ENCODE measurements at places on chromosomes 1 and 21.
A peak's percentile ranks its signal among the peaks of the same experiment; 100 is the strongest.

- DNase-seq = no peak
Observed at GRCh38 chr21:14959343-14959742, 105.5 kb downstream of the NRIP1 start.

DNA sequence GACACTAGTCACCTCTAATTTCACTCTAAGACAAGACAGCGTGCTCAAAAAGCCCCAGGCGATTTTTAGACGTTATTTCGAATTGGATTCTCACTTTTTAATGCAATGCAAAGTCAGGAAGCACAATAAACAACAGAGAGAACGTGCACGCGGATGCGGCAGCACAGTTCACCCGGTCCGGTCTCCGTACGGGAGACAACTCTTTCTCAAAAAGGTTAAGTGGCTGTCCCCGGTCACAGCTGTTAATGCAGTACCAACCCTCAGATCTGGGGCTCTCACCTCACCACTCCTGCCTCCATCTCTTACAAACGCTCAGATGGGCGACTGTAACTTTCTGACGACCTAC, 1.2 kb downstream of the HP1BP3 start:
- DNase-seq = no peak

DNA sequence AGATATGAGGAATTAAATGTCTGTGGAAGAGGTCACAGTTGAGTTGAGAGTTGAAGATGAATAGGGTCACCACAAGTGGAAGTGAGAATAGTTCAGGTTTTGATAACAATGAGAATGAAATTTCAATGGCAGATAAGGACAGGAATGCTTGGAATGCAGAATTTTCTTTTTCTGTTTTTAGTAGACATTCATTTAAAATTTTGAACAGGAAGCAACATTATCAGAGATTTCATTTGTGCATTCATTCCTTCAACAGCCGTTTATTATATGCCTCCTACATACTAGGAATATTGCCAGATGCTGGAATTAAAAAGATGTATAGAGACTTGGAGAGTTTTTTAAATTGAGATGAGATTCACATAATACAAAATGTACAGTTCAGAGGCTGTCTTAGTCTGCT, 126.8 kb downstream of the ITSN1 start:
- no peak for DNase-seq

GRCh38 chr1:20896826-20897225, 109.7 kb upstream of the HP1BP3 start:
- peak; percentile 47 for DNase-seq

DNA sequence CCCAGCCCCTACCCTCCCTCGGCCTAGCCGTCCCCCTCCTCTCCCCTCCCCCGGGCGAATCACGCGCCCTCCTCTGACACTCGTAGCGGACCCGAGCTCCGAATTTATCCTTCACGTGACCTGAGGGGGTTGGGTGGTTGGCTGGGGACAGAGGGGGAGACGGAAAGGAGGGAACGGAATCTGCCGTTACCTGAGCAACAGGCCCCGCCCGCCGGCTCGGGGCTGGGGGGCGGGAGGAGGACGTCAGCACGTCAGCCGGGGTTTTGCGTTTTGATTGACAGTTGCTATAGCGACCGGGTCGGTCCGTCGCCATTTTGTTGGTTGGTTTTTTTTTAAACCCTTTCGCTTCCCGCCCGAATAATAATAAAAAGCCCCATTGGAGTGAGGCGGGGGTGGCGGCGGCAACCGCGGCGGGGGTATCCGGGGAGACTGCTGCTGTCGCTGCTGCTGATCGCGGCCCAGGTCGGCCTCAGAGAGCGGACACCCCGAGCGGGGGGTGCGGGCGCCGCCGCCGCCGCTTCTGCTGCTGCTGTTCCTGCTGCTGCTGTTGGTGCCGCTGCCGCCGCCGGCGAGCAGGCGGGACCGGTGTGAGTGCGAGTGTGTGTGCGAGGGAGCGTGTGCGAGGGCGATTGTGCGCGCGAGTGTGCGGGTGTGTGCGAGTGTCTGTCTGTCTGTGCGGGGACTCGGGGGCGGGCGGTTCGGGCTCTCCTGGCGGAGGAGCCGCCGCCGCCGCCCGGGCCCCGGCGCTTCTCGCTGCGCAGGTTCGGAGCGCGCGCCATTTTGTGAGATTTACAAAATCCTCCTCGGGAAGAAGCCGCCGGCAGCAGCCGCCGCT, at the start of gene DYRK1A:
Gene DYRK1A (plus strand): TSS at position 292 of the 835 bp plus-strand sequence. CDS start 53,602 bp downstream, outside the sequence.
- peak; percentile 98 for DNase-seq

DNA sequence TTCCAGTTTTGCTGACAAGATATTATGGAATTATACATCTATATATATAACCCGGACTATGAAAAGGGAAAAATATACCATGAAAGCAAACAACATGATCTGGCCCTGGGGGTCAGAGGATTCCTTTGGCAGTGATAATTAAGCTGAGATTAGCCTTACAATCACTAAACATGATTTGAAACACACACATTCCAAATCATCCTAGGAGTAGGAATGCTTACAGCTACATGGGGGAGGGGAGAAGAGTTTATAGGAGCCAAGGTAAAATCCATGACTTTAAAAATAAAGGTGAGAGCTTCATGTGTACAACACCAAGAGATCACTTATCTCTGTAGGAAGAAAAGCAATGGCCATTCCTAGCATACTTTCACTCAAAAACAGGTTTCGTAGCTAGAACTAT, 57.6 kb downstream of the AKT3 start:
- DNase-seq = no peak

GRCh38 chr1:106677181-106677580, 379.3 kb upstream of the PRMT6 start:
- no peak for DNase-seq

- DNase-seq = peak; percentile 81
Observed at GRCh38 chr1:153985941-153986761, at the start of gene RAB13. Gene RAB13 (minus strand): TSS chr1:153986339. CDS start chr1:153986236, 103 bp downstream.

- no peak for DNase-seq
Observed at GRCh38 chr1:206905295-206906164, 8.3 kb downstream of the IL24 start.

DNA sequence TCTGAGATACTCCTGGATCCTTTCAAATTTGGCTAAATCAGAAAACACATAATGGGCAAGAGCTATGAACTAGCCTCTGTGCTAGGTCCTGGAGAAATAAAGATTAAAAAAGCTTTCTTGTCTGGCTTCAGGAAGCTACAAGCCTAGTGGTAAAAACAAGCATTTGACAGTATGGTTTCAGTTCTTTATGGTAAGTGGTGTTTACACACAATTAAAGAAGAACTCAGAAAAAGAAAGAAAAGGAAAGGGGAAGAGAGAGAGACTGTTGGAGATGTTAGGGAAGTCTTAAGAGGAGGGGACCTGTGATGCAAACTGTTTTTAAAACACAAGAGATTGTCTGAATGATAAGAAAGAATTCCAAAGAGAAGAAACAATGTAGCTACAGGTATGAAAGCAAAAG, 1.8 kb downstream of the OR10J1 start:
- no peak for DNase-seq

- DNase-seq = no peak
Observed at GRCh38 chr1:234699795-234700665, 90.1 kb upstream of the IRF2BP2 start.

GRCh38 chr1:46179138-46180081, 3.1 kb upstream of the P3R3URF start:
- peak; percentile 79 for DNase-seq

- peak; percentile 79 for DNase-seq
Observed at GRCh38 chr1:162056043-162056442, 13.4 kb upstream of the NOS1AP start.

- DNase-seq = no peak
Observed at GRCh38 chr1:199780948-199781670, 246.4 kb upstream of the NR5A2 start.

DNA sequence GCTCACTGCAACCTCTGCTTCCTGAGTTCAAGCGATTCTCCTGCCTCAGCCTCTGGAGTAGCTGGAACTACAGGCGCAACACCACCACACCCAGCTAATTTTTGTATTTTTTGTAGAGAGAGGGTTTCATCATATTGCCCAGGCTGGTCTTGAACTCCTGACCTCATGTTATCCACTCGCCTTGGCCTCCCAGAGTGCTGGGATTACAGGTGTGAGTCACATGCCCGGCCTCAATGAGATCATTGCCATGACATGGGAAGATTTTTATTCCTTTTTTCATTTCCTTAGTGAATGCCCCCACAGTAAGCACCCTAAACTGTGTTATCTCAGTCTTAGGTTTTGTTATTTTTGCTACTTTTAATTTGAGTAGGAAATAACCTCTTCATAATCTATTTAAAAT, 977.9 kb downstream of the BRINP3 start:
- no peak for DNase-seq

- no peak for DNase-seq
Observed at GRCh38 chr1:86596741-86597290, 49.9 kb downstream of the CLCA4 start.
